ENCODE measurements at places on chromosomes 3 and 15.

DNA sequence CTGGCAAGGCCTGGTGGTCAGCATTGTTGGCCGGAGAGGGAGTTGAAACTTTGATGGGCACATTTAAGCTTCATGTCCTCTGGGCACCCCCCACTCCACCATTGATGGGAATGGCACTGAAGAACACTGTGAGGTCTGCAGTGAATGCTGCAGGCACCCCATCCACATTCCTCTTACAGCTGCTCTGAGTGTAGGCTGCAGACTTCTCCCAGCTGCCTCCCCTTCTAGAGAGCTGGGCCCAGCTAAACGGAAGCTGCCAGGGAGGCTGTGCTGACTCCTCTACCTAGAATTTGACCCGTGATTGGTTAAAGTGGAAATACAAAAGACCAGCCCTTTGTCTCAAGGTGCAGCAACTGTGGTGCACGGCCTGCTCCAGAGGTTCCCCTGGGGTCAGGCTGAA lies 10.6 kb downstream of the TMEM158 start:
- no peak for DNase-seq

GRCh38 chr3:88775026-88775690 lies 332.3 kb upstream of the EPHA3 start:
- no peak for DNase-seq

GRCh38 chr3:110243081-110243480 lies 828.5 kb upstream of the NECTIN3 start:
- DNase-seq = no peak

DNA sequence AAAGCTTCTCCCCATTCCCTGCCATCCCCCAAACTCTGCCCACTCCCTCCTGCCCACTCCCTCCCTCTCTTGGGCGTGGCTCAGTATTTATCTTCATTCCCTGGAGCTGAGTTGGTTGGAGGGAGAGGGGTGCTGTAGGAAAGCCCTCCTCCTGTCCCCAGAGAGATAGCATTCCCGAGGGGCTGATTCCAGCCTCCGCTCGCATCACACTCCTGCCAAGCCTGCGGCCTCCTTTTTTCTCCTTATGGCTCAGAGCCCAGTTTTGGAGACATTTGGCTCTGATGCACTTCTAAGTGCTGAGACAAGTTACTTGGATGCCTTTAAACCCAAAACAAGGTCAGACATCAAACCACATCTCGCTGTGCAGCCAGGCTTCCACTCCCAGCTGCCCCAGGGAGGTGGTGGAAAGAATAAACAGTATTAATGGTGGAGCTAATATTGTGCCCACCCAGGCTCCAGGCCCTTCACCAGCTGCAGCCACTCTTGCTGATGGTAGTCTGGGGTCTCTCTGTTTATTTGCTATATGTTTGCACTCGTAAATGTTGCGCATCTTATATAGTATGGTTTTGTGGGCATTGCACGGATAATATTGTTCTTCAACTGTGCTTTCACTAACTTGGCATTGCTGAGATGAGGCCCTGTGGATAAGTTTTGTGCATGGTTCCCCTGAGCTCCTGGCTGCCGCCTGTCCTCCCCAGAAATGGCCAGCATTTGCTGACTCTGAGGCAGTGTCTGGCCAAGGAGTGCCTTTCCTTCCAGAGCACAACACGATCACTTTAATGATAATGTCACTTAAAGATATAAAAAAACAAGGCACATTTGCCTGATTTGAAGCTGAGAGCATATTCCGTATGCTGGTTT lies 157.2 kb downstream of the LRRC28 start:
- DNase-seq = no peak

DNA sequence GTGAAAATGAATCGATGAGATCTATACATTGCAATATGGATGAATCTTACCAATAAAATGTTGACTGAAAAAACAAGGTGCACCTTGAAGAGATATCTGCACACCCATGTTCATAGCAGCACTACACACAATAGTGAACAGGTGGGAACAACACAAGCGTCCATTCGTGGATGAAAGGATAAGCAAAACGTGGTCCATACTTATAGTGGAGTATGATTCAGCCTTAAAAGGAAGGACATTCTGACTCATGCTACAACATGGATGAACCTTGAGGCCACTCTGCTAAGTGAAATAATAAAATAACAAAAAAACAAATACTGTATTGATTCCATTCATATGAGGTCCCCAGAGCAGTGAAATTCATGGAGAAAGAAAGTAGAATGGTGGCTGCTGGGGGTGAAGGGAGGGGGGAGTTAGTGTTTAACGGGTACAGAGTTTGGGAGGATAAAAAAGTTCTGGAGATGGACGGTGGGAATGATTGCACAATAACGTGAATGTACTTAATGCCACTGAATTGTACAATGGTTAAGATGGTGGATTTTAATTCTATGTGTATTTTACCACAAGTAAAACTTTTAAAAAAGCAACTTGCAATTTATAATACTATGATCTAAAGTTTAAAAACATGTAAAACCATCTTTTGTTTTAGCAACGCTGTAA lies 35.6 kb downstream of the IQSEC1 start:
- no peak for DNase-seq

DNA sequence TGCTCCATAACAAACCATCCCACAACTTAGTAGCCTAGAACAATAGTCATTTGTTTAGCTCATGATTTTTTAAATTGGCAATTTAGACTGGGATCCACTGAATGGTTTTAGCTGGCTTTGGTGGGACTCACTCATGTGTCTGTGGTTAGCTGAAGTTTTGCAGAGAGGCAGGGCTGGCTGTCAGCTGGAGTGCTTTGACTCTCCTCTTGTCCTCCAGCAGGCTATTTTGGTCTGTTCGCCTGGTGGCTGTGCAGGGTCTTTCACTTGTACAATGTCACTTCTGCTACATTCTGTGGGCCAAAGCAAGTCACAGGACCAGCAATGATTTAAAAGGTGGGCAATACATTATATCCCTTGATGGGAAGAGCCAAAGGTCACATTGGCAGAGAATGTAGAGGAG lies 1146.5 kb downstream of the ROBO2 start:
- no peak for DNase-seq

DNA sequence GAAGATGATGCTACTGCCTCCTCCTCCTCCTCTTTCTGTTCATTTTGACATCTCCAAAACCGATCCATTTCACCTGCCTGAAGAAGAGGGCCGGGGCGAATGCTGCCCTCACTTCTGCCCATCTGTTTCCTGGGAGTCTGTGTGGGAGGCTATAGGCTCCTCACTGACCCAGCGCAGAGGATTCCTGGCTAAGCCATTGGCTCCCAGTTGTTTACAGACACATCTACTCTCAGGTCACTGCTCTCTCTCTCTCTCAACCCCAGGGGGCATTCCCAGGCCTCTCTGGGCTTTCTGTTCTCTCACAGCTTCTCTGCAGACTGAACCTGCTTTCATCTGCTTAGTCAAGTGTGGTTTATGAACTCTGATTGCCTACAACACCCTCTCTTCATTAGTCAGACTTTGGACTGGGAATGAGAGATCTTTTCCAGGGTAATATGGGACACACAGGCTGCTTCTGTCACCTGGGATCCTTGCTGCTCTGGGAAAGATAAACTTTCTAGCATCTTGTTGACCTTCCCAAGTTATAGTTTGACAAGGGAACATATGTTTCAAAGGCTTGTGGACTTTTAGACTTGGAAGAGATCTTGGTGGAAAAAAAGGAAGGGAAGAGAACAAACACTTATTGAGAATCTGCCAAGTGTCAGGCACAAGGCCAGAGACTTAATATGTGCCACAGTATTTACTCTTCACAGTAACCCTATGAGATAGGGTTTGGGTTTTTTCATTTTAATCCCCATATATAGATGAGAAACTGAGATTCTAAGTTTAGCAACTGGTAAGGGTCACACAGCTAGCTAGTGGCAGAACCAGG lies 30.2 kb upstream of the USP3 start:
- peak; percentile 42 for DNase-seq

- no peak for DNase-seq
Measured at GRCh38 chr15:65954289-65954741, 85.0 kb downstream of the RAB11A start.
